ENCODE measurements at places on chromosomes 4 and X.
A peak's percentile ranks its signal among the peaks of the same experiment; 100 is the strongest.

DNA sequence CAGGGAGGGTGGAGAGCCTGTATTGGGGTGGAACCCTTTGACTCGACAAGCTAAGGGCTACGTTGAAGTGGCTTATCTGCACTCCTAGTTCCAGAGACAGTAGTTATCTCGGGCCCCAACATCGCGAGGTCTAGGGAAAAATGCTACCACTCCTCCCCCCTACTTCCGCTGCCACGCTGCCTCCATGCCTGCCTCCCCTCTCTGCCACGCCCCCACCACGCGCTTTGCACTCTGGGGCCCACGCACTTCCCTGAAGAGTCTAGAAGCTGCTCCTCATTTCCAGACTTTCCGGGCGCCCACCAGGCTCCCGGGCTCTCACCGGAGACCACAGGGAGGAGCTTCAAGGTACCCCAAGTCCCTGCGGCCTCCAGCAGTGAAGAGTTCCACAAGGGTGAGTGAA is at the start of gene PASD1:
Gene PASD1 (plus strand): TSS at position 227 of the 400 bp plus-strand sequence. CDS start 37,879 bp downstream, outside the sequence.
- DNase-seq: no peak

DNA sequence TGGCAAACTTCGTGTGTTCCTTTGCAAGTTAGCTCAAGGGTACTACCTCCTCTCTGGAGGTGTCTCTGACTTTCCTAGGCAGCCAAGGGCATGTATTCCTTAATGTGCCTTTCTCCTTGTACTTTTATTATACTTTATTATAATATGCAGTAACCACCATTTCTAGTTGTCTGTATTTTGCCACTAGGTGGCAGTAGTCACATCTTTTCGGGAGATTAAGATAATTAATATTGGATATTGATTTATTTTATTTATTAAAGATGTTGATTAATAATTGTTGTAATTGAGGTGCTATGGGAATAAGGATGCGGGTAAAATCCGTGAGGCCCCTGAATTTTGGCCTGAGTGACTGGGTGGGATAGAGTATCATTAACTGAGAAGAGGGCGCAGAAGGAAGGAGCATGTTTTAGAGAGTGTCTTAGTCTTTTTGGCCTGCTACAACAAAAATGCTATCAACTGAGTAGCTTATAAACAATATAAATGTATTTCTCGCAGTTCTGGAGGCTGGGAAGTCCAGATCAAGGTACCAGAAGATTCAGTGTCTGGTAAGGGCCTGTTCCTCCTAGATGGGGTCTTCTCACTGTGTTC is 153.3 kb downstream of the TMEM164 start:
- DNase-seq: no peak

GRCh38 chr4:169675825-169676224 is 55.4 kb downstream of the CLCN3 start:
- no peak for DNase-seq

DNA sequence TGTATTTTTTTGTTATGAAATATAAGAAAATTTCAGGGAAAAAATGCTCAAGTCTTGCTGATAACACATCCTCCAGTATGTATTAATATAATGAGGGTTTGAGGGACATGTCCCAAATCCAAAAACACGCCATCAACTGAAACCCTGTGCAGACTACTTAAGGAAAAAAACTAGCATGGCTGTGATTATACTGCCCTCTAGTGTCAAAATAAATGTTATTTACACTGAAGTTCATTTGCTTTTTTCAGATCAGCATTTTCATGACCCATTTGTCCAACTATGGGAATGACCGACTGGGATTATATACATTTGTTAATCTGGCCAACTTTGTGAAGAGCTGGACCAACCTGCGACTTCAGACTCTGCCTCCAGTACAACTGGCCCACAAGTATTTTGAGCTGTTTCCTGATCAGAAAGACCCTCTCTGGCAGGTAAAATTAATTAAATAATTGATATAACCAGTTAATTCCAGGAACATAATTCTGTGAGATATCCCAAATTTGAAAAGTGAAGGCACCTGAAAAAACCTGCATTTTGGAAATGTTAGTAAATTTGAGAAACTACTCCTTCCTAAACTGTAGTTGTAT is 128.5 kb downstream of the PRSS12 start:
- DNase-seq: peak; percentile 68

GRCh38 chr4:174047363-174047762 is 236.1 kb downstream of the FBXO8 start:
- DNase-seq: no peak

DNA sequence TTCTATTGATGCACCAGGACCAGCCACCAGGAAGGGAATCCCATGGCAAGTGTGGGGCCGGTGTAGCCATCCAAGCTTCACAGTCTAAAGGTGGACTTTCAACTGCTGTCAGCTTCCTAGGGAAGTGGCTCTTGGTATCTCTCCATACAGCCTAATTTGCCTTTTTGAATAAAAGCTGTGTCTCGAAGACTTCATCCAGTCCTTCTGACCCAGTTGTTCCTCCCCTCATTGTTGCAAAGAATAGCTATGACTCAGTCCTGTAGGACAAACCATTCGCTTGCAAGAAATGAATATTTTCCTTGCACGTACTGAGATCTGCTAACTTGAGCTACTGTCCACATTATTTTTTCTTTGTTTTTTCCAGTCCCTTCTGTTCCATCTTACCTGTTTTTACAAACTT is 145.1 kb upstream of the CTSO start:
- no peak for DNase-seq

GRCh38 chrX:153861733-153862310 is 24.2 kb downstream of the L1CAM start:
- no peak for DNase-seq

GRCh38 chrX:72060196-72060920 is 71.4 kb downstream of the RTL5 start:
- no peak for DNase-seq

GRCh38 chrX:9671998-9672397 is 93.6 kb downstream of the GPR143 start:
- DNase-seq: no peak

DNA sequence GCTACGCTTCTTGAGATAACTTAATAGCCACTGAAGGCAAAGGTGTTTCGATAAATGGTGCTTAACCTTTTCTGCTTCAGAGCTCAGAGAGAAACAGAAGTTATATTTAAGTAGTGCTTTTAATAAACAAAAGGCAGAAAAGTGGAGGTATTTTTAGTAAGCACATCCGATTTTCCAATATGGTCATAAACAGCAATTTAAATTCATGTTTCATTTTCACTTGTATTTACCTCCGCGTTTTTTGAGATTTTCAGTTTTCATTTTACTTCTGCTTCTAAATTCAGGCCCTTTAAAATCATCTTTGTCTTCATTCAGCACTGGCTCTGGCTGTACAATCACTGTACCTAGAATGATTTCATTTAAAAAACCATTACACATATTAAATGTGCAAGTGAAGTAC is 92.4 kb downstream of the ATRX start:
- DNase-seq: no peak

- DNase-seq: no peak
Observed at GRCh38 chr4:25485104-25485503, 108.0 kb downstream of the ANAPC4 start.

DNA sequence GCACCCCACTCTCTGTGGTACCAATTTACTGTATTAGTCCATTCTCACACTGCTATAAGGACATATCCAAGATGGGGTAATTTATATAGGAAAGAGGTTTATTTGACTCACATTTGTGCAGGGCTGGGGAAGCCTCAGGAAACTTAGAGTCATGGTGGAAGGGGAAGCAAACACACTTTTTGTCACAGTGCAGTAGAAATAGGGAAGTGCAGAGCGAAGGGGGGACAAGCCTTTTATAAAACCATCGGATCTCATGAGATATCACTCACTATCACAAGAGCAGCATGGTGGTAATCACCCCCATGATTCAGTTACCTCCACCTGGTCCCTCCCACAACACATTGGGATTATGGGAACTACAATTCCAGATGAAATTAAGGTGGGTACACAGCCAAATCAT is 766.9 kb upstream of the PCDH10 start:
- DNase-seq: no peak

DNA sequence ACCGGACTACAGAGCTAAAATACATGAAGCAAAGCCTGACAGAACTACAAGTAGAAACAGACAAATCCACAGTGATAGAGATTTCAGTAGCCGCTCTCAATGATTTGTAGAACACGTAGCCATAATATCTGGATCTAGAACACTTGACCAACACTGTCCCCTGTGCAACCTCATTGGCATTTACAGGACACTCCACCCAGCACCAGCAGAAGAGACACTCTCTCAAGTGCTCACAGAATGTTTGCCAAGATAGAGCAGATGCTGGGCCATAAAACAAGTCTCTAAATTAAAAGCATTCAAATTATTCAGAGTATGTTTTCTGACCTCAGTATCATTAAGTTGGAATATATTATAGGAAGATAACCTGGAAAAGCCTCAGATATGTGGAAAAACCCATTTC is 21.7 kb downstream of the HTT start:
- no peak for DNase-seq

- DNase-seq: no peak
Observed at GRCh38 chr4:76740192-76740591, 157.8 kb downstream of the SOWAHB start.

- no peak for DNase-seq
Observed at GRCh38 chr4:97500423-97500822, 642.9 kb downstream of the STPG2 start.

DNA sequence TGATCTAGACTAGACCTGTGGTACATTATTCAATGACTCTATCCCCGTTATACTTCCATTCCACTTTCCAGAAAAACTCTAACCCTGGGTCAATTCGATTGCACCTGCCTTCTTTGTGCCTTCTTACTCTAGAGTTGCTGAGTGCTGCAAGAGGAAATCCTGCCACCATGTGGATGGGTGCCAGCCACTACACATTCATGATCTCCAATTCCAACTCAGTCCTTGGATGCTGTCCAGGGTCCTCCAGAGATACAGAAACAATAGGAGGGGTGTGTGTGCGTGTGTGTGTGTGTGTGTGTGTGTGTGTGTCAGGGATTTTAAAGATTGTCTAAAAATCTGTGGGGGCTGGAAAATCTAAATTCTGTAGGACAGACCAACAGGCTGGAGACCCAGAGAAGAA is 42.9 kb upstream of the INTS6L start:
- DNase-seq: peak; percentile 58

GRCh38 chrX:136692271-136692670 is 44.3 kb downstream of the CD40LG start:
- DNase-seq: no peak

- DNase-seq: no peak
Observed at GRCh38 chr4:137502339-137503129, 29.8 kb downstream of the PCDH18 start.

DNA sequence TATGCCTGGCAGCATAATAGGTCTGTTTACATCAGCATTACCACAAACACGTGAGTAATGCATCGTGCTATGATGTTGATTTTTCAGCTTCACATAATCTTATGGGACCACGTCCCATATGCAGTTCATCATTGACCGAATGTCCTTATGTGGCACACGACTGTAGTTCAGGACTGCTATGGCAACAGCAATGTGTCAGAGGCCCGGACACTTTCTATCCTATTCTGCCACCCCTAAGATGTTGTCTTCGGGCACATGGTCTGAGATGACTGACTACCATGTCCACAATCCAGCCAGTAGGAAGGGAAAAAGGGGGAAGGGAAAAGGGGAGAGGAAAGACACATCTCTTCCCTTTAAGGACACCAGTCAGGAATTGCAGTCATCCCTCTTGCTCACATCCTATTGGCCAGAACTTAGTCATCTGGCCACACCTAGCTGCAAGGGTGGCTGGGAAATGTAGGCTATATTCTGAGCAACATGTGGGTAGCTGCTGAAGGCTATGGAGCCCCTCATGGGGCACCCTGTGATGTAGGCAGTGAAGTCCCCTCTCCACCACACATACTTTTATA is 196.0 kb upstream of the RBPJ start:
- no peak for DNase-seq

DNA sequence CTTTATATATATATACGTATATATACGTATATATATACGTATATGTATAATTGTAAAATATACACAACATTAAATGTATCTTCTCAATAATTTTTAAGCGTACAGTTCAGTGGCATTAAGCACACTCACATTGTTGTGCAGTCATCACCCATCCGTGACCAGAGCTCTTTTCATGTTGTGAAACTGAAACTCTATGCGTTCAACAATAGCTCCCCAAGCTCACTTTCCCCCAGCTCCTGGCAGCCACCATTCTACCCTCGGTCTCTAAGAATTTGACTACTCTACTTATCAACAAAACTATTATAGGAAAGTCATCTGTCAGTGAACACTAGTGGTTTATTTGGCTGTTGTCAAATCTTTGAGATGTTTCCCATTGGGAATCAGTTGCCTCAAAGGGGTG is 621.8 kb upstream of the GALNT7 start:
- DNase-seq: no peak

DNA sequence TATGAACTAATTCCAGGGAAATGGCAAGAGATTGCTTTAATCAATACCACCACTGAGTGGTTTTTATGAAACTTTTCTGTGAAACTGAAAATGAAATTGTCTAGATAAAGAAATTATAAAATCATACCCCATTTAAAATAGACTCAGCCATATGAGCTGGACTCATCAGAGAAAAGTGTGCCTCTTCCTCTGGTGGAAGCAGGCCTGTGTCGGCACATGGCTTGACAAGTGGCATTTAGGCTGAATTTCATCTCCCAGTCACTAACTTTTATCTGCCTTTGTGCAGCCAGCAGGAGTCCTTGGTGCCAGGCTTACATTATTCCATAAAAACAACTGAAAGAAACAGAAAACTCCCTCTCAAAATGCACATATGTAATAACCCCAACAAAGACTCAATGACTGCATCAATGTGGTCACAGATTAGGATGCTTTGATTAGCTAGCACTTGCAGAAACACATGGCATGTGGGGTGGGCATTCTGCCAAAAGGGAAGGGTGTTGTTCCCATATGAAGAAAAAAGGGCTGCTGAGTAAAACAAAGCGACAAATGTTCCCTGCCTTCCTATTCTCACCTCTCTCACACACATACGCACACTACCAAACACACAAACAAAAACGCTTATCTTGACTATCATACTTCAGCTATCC is 232.3 kb downstream of the PABPC4L start:
- DNase-seq: peak; percentile 67

- peak; percentile 38 for DNase-seq
Observed at GRCh38 chr4:23937173-23937572, 47.3 kb upstream of the PPARGC1A start.

DNA sequence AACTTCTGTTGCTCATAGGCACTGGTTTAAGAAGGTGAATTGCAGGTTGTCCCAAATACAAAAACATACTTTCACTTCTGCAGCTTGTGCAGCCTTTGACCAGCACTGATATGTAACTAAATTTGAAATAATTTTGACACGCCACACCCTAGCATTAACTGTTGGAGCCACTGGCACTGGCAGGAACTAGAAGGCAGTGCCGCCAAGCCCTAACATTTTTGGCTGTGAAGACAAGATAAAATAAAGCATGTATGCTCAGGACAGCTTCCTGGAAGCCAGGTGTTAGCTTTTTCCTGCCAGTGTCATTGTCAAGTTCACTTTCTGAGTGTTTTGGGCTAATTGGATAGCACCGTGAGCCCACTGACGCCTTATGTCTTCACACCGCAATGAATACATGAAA is 65.3 kb upstream of the FBXW7 start:
- no peak for DNase-seq

GRCh38 chrX:111262086-111262485 is 8.2 kb downstream of the CAPN6 start:
- peak; percentile 14 for DNase-seq

All from fibroblast of skin of right biceps (primary cell).